Activated CD8-positive, alpha-beta memory T cell treated with anti-CD3 and anti-CD28 coated beads for 48 hours (primary cell): ENCODE measurements at places on chromosomes 5 and 9.
A peak's percentile ranks its signal among the peaks of the same experiment; 100 is the strongest.

- DNase-seq = no peak
Observed at GRCh38 chr5:4572311-4573100, 567.6 kb upstream of the ADAMTS16 start.

DNA sequence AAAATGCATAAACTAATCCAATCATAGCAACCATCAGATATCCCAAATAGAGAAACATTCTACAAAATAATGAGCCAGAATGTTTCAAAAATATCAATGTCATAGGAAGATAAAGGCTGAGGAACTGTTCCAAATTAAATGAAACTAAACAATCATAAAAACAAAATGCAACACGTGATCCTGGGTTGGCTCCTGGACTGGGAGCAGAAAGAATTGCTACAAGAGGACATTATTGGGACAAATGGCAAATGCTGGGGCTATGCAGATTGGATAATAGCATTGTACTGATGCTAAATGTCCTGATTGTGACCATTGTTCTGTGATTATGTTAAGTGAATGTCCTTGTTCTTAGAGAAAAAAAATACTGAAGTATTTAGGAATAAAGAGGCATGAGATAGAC, 54.2 kb upstream of the AKNA start:
- no peak for DNase-seq

- DNase-seq = no peak
Observed at GRCh38 chr9:117028103-117028858, 341.2 kb downstream of the TRIM32 start.

GRCh38 chr9:109017493-109017892, 4.2 kb upstream of the CTNNAL1 start:
- DNase-seq = no peak

GRCh38 chr5:151495320-151495719, 47.9 kb downstream of the SLC36A1 start:
- DNase-seq = no peak

DNA sequence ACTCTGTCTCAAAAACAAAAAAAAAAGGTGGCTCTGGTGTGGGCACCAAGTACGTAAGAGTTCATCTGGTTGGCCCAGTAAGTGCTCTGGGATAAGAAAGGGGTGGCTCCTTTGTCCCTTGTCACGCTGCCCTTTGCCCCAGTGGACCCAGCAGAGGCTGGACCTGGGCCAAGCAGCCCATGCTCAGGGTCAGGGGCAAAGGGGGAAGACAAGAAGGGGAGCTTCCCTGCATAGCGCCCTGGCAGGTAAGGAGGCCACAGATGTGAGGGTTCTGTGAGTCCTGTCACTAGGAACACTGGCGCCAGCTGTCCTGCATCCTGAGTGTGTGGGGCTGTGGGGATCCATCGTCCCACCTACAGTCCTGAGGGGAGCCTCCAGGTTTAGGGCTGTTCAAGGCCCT, 65.3 kb downstream of the GADD45G start:
- DNase-seq = no peak

GRCh38 chr9:76665458-76665857, 98.8 kb upstream of the PCA3 start:
- no peak for DNase-seq

GRCh38 chr5:151052836-151053235, 28.0 kb downstream of the TNIP1 start:
- no peak for DNase-seq

DNA sequence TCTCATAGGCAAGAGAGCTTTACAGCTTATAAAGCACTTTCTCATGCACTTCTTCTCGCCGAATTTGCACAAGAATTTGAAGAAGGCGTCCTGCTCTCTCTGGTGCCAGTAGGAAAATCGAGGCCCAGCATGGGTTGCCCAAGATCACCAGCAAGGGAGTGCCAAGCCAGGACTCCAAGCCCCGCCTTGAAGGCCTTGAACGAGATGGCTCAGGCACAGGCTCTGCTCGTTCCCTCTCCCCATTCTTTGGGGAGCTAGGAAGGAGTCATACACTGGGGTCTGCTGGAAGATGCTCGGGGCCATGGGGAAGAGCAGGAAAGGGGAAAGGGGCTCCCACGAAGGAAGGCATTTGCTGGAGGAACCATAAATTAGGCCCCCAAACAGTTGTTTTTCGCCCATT, 46.7 kb downstream of the PAX5 start:
- DNase-seq = no peak

- no peak for DNase-seq
Observed at GRCh38 chr5:52498607-52499006, 289.1 kb upstream of the ITGA1 start.

DNA sequence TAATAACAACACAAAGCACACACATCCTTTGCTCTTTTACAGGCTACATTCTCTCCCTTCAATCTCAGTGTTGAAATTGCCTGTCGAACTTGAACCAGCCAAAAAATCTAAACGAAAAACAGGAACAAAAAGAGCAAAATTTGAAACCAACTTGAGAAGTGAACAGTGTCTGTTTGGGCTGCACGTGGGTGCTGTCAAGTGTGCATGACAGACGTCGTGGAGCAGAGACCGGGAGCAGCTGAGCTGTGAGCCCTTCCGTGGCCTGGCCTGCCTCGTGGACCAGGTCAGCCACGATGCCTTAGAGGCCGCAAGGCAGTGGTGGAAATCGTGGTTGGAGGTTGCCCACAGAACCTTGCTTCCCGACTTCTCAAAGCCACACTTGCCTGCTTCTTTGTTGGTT, 34.8 kb upstream of the DENND1A start:
- no peak for DNase-seq

- no peak for DNase-seq
Observed at GRCh38 chr5:157469687-157470086, 9.7 kb downstream of the NIPAL4 start.

GRCh38 chr5:143606043-143606752, 202.7 kb upstream of the NR3C1 start:
- no peak for DNase-seq

- DNase-seq = peak; percentile 19
Observed at GRCh38 chr9:77177894-77178794, 810 bp downstream of the VPS13A start.

- DNase-seq = no peak
Observed at GRCh38 chr9:127572961-127573721, 38.9 kb upstream of the STXBP1 start.

- DNase-seq = no peak
Observed at GRCh38 chr5:147208134-147208533, 26.7 kb upstream of the STK32A start.

DNA sequence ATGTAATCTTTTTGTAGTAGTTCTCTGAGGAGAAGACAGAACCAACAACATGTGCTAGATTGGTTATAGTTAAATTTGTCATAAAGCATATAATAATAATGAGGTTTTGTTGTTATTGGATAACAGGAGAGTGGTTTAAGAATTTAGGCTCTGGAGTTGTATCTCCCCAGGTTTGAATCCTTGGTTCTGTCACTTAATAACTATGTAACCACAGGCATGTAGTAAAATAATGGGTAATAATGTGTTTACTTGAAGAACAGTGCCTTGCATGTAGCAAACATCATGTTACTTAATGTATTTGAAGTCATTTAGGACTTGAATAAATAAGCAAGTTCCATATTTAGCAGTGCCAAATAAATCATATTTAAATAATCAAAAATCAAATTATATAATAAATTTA, 55.8 kb downstream of the NSD1 start:
- no peak for DNase-seq

GRCh38 chr9:16045651-16046280, 492.9 kb downstream of the CCDC171 start:
- DNase-seq = no peak

DNA sequence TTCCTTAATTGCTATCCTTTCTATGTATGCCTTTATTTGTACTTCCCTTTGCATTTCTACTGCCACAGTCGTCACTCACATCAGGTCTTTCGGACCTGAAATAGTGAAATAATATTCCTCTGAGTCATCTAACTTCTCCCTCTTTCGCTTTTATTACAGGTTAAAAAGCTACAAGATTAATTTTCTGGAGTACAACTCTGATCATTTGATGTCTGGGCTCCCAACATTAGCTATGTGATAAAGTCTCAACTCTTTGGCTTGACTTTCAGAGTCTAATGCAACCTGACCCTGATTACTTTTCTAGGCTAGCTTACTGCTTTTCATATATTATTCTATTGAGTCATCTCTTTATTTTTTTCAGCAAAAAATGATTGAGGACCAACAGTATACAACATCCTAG, 638.8 kb upstream of the WWC1 start:
- no peak for DNase-seq

- no peak for DNase-seq
Observed at GRCh38 chr5:8953911-8954438, 591.9 kb downstream of the SEMA5A start.

DNA sequence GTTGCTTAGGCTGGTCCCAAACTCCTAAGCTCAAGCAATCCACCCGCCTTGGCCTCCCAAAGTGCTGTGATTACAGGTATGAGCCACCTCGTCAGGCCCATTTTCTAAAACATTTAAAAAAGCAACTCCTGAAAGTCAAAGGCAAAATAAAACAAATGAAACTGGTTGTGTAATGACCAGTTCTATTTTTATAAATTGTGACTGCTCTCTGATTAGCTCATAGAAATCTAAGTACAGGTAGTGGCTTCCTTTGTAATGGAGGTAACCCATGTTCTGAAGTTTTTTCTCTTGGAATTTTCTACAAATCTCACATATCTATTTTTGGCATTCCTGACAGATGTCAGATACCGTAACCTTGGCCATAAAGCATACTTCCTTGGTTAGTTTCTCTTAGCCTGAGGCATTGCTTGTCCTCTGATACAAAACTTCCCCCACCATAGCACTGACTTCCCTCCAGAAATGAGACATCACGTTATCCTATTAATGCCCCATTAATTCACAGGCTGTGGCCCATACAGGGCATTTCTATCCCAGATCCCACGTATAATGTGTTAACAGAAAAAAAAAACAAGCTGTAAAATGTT, 14.1 kb upstream of the AK3 start:
- no peak for DNase-seq

- no peak for DNase-seq
Observed at GRCh38 chr5:151663617-151664293, 23.0 kb downstream of the SPARC start.

DNA sequence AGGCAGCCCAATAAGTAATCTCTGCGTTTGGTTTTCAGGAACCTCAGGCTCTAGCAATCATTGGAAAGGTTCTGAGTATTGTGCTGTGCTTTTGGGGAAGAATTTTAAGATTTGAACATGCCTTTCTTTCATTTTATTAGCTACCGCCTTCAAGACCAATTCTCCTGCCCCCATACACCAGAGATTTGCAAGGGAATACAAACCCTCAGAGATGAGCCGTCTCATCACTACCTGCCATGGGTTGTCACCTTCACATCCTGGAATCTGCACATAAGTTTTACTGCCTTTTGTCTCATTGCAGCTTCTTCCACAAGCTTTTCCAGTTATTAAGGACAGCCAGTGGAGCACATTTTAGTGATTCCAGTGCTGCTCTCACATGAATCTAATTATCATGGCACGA, 11.7 kb upstream of the TMED7 start:
- no peak for DNase-seq

GRCh38 chr5:32709750-32710549, 1.2 kb upstream of the NPR3 start:
- no peak for DNase-seq

DNA sequence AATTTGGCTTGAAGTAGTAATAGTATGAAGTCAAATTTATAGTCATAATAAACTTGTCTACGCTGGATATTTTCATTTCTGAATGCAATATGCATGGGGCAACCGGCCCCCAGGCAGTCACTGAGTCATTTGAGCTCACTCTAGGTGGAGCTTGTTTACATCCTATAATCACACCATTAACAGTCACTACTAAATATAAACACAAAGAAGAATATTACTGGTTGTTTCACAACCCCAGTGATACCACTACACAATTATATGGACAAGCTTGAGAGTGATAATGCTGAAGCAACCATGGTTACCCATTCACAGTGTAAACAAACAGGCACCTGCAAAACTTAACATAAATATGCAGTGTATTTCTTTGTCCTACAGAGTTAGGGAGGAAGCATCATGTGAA, 68.7 kb downstream of the MARCHF3 start:
- no peak for DNase-seq

DNA sequence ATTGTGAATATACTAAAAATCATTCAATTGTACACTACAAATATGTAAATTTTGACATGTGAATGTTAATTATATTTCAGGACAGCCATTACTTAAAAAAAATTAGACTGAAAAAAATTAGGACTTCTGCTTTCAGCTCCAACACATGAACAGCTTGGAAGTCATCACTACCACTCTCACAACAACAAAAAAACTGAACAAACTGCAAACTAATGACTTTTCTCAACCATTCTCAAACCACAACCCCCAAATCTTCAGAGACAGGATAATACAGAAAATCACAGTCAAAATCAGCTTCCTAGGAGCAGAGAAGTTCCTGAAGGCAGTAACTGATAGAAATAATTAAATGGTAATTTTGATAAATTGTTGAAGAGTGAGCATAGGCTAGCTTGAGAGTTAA, 686.4 kb downstream of the TLE1 start:
- DNase-seq = no peak
